ENCODE measurements at places on chromosomes 16 and 17.

DNA sequence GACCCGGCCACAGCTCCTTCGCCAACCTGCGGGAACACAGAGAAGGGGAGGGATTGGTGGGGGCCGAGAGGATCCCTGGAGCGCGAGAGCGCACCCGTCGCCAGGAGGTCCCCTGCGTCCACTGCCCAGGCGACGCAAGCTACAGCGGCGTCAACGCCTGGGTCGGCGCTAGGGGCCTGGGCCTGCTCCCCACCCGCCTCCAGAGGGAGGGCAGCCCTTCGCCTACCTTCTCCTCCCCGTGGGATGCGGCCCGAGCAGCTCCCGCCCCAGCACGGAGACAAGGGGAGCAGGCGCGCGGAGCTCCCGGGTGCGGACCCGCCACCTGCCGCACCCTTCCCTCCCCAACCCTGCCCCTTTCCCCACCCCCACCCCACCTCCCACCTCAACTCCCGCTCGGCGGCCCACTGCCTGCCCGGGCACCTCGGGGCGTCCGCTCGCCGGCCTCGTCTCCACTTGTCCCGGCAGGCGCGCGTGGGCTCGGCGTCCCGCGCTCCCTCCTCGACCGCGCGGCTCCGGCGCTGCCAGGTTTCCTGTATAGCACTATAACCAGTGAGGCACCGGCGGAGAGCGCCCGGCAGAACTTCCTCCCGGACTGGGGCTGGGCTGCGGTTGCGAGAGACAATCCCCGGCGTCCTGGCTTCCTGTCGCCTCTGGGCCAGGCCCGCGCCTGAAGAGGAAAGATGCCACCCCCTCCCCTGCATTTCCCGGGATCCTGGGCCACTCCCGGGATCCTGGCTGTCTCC, 119.1 kb upstream of the SMURF2 start:
- DNase-seq, result no peak

- no peak for DNase-seq
Observed at GRCh38 chr16:74583926-74584666, 22.8 kb downstream of the GLG1 start.

DNA sequence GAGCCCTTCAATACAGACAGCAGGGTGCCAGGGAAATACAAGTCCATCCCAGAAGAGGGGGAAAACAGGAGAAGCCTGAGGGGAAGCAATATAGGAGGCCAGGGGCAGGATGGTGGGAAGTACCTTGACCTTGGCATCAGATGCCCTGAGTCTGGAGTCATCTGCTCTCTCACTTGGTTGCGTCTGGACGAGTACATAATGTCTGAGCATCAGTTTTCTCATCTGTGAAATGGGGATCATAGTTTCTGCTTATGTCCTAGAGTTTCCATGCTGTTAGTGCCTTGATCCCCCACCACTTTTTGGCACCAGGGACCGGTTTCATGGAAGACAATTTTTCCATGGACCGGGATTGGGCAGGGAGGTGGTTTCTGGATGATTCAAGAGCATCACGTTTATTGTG, 2.3 kb downstream of the STAT5A start:
- no peak for DNase-seq

- no peak for DNase-seq
Observed at GRCh38 chr16:19502395-19503131, 19.3 kb downstream of the GDE1 start.

GRCh38 chr16:61042737-61043136, 993.5 kb downstream of the CDH8 start:
- DNase-seq, result no peak

GRCh38 chr17:40561294-40561870, 3.9 kb downstream of the CCR7 start:
- no peak for DNase-seq

GRCh38 chr16:8402981-8403843, 187.1 kb downstream of the TMEM114 start:
- no peak for DNase-seq

- DNase-seq, result no peak
Observed at GRCh38 chr16:51427085-51427484, 276.0 kb upstream of the SALL1 start.

GRCh38 chr16:89256651-89257254, 39.2 kb downstream of the ZNF778 start:
- DNase-seq, result no peak

DNA sequence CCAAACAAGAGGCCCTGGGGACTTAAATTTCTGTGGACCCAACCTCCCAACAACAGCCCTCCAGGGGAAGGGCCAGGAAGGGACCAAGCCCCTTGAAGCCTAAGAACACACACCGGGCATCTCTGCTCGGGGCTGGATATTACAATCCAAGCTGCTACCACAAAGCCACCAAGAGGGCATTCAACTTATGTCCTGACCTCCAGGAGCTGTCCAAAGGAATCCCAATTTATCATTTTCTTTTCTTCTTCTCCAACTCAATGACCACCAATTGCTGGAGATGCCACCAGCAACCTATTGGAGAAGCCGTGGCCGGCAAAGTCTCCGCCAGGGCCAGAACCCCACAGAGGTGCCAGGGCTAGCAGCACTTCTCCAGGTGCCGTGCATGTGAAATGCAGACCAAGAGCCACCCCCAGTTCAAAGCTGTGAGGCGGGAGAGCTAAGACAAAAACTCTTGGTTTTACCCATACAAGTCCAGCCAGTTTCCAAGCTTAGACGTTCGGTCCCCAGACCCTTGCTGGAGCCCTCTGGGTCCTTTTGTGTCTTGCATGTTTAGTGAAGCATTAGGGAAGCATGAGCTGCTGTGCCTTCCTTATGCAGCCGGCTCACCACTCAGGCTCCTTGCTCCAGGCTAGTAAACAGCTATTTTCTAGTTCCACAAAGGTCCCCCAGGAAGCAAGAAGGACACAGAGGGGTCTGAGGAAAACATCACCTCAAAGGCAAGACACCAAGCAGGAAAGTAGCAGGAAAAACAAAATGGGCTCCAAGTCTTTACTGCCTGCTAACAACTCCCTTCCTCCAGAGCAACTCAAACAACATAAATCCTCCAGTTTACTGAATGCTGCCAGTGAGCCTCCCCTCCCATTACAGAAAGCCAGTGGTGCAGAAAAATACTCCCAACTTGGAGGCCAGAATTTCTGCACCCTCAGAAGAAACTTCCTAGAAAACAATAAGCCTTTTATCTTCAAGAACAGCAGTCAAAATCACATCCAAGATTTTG, 3.2 kb downstream of the PITPNA start:
- DNase-seq, result no peak

GRCh38 chr17:60933739-60934138, 256.1 kb downstream of the BCAS3 start:
- DNase-seq, result no peak

DNA sequence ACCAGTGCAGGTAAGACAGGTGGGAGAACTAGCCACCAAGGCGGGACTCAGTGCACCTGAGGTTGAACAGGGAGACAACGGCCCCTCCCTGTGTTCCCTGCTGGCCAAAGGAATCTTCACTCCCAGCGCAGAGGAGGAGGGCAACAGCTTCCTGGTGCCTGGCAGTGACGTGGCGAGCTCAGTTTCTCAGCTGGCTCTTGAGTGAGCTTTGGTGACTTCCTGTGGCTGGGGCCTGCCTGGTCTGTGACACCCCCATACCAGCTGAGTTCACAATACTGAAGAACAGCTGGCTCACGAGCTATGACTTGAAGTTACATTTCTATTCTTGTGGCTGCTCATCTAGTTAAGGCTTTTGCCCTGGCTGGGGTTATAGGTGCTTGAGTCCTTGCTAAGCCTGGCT, 26.1 kb downstream of the WNT9B start:
- no peak for DNase-seq

DNA sequence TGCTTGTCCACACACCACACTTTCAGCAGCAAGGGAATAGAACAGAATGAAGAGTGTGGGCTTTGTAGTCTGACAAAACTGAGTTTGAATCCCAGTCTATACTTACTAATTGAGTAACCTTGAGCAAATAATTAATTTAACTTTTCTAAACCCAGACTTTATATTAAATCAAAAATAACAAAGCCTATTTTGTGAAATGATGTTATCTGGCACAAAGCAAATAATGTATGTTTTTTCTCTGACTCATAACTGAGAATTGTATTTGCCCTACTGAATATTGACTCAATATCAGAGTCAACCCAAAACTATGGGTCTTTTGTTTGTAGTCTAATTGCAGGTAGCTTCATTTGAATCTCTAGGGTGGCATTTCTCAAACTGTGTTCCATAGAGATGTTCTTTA, 77.9 kb upstream of the TANC2 start:
- no peak for DNase-seq

DNA sequence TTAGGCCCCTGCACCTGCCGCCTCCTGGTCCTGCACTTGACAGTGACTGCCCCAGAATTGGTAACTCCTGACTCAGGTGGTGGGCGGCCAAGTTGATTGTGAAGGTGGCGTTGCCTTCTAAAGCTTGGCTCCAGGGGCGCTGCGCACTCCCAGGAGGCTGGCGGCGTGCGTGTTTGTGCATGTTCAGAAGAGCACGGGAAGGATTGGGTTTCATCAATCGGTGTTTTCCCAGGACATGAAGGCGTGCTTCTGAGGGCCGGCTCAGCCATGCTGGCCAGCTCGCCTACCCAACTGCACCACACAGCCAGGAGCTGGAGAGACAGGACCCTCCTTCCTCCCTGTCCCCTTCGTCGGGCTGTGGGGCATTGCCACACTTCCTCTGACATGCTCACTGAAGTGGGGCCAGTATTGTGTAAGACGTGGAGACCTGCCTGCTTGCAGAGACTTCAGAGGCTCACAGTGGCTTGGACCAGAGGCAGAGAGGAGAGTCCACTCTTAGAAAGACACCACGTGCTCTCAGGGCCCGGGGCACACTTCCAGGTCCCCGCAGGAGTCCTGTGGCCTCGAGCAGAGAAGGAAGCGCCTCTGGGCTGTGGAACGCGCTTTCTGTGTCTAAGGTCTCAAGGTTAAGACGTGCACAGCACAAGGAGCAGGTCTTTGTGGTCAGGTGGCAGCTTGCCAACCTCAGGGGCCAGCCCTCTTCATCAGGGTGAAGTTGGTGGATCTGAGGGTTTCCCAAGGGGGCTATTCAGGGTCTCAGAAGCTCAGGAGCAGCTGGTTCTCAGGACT, 2.8 kb downstream of the RAB40C start:
- no peak for DNase-seq

DNA sequence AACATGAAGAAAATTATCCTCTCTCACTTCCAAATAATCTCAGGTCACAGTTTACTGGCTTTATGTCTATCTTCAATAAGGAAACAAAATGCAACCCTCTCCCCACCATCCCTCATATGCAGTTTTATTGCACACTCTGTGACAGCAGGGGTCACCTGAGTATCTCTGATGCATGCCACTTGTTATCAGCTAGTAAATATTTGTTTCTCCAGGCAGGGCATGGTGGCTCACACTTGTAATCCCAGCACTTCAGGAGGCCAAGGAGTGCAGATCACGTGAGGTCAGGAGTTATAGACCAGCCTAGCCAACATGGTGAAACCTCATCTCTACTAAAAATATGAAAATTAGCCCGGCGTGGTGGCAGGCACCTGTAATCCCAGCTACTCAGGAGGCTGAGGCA, 61.1 kb downstream of the ADAMTS18 start:
- no peak for DNase-seq

- no peak for DNase-seq
Observed at GRCh38 chr17:546456-546855, 168.2 kb downstream of the VPS53 start.
